GDM1 (cell line): ENCODE measurements at places on chromosomes 6 and 20.

GRCh38 chr6:18209539-18210197 is 54.4 kb downstream of the KDM1B start:
- DNase-seq: no peak

- no peak for DNase-seq
Measured at GRCh38 chr6:140050101-140050995, 675.9 kb upstream of the CITED2 start.

DNA sequence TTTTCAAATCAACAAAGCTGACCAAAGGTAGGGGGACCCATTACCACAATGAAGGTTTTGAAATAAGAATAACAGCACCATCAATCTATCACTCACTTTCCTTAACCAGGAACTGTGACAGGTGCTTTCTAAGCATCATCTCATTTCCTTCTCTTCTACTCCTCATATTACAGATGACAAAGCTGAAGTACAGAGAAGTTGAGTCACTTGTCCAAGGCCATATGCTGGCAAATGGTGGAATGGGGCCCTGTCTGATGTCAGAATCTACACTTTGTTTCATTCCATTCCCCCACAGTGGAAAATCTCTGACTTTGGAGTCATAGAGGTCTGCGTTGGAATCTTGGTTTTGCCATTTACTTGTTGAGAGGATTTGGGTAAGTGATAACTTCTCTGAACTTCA is 222.5 kb upstream of the LRFN2 start:
- DNase-seq: no peak

- DNase-seq: no peak
Measured at GRCh38 chr20:38833857-38834164, 28.3 kb downstream of the PPP1R16B start.

DNA sequence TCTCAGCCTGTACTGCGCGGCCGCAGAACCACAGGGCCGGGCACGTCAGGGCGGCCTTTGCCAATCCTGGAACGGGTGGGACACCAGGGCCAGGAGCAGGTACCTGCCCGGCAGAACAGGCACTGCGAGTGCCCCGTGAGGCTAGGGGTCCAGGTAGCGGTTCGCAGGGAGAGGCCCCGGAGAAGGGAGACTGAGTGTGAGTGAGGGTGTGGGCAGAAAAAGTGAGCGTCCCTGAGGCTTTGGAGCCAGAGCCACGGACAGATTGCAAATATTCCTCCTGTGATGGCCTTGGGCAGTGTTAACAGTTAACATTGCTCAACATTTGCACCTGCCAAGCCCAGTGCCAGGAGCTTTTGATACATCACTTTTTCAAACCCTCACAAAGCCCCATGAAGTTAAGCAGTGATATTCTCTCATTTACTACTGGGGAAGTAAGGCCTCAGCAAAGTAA is 491 bp downstream of the GNMT start:
- DNase-seq: no peak

DNA sequence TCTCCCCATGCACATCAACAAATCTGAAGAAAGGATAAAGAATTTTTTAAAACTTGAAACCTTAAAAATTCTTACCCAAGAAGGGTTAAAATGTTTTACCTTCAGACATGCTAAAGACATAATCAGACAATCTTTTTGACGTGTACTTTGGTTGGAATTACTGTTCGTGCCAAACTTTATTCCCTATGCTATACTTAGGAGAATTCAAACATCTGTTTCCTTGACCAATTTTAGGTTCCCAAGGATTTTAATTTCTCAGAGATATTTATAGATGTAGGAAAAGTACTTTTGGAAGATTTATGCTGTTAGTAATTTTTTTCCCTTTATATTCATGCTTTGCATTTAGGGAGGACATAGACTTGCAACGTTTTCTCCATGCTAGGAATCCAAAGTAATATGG is 108.4 kb downstream of the AFG1L start:
- no peak for DNase-seq

GRCh38 chr6:165661664-165662025 is 1.4 kb downstream of the PDE10A start:
- DNase-seq: no peak

- no peak for DNase-seq
Measured at GRCh38 chr6:12277386-12277785, 12.8 kb upstream of the EDN1 start.

DNA sequence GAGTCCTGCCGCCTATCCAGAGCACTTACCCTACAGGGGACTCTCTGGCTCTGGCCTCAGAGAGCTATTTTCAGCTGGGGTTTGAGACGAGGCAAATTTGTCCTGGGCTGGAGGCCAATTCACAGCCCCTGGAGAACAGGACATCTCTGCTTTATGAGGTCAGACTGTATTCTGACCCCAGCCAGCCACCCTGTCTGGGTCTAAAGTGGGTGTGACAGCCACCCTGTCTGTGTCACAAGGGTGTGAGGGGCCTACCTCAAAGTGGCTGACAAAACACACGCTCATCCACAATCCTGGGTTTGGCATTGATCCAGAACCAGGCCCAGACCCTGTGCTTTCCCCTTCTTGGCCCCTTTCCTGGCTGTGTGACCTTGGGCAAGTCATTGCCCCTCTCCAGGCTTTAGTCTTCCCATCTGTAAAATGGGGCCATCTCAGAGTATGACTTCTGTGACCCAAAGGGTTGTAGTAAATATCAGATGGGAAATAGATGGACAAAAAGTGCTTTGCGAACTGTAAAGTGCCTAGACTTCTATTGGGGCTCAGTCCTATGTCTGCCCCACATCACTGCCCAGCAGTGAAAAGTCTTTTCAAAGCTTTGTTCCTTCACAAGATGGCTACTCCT is 44.1 kb upstream of the TGM2 start:
- DNase-seq: no peak

- no peak for DNase-seq
Measured at GRCh38 chr6:138455746-138456400, 43.4 kb downstream of the NHSL1 start.

GRCh38 chr20:35206802-35207201 is 19.7 kb upstream of the MMP24 start:
- DNase-seq: no peak

DNA sequence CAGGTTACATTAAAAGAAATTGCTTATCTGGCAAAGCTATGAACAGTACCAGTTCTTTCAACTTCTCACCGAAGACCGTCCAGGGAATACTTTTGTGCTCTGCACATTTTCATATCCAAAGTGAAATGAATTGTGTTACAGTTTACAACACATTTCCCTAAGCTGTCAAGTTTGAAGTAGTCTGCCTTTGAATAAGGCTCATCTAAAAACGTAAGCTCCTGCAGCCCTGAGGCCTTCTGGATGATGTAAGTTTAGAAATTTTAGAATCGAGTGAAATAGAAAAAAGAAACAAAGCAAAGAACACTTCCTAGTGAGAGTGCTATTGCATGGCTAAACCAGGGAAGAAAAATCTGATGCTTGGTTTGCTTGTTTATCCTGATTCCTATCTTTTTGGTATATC is 653.8 kb downstream of the MMUT start:
- no peak for DNase-seq

GRCh38 chr6:21946298-21946783 is 350.5 kb downstream of the PRL start:
- no peak for DNase-seq

- no peak for DNase-seq
Measured at GRCh38 chr6:155325700-155326516, 11.6 kb upstream of the TFB1M start.

DNA sequence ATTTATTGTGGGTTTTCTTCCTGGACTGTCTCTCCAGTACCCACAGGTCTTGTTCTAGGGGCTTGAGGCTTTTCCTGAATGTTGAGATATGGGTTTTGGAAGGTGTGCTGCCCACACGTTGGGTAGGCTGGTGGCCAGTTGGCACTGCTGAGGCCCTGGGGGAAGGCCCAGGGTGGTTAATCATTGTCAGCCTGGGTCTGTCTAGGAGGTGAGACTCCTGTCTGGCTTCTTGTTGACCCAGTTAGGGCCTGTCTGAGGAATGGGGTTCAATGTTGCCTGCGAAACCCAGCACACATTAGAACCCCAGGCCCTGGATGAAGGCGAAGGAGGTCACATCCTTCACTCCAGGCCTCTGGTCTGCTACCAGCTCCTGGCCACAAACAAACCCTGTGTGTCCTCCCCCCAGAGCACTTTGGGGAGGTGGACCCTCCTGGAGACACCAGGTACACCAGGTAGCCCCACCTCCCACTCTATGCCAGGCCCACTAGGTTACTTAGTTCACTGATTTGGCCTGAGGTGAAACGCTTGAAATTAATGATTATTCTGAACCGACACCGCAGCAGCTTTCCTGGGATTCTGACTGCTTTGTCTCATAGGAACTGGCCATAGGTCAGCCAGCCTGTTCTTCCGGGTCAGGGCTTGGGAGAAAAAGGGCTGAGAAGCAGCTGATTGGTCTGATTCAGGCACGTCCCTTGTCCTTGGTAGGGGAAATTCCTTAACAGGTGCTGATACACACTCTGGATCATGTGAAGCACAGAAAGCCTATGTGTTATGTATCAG is 15.2 kb downstream of the DNMT3B start:
- no peak for DNase-seq

GRCh38 chr6:32607263-32607987 is 17.8 kb upstream of the HLA-DRB1 start:
- DNase-seq: no peak

GRCh38 chr20:16580147-16580546 is 6.9 kb upstream of the KIF16B start:
- no peak for DNase-seq

DNA sequence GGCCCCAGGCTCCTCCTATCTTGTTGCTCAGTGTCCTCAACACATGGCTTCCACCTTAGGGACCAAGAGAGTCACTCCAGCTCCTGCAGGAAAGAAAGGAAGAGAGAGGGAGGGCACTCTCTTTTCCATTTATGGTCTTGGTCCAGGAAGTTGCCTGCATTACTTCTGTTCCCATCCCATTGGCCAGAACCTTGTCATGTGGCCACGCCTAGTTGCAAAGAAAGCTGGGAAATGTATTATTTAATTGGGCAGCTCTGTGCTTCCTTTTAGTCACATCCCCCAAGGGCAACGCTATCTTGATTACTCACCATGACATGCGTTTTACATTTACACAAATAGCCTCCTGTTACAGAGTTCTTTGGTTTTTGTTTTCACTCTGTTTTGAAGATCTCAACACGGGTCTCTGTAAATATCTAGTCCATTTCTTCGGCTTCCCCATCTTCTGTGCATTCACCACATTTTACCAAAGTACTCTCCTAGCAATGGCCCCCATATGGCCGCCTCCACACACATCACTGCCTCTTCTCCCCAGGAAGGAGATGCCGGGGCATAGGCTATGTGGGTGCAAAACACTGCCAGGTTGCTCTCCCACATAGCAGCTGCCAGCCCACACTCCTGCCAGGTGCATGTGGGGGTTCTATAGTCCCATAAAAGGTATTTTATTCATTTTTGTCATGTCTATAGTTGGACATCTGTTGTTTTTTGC is 35.7 kb upstream of the ZMYND8 start:
- peak; percentile 26 for DNase-seq

- DNase-seq: peak; percentile 2
Measured at GRCh38 chr6:50791900-50792508, 26.7 kb upstream of the TFAP2B start.

GRCh38 chr6:157587127-157587926 is 206.3 kb downstream of the ZDHHC14 start:
- no peak for DNase-seq

- peak; percentile 26 for DNase-seq
Measured at GRCh38 chr6:5034328-5034727, 30.5 kb upstream of the RPP40 start.

- DNase-seq: no peak
Measured at GRCh38 chr6:160810238-160810637, 108.2 kb downstream of the PLG start.

- DNase-seq: no peak
Measured at GRCh38 chr6:75285283-75285639, 669 bp upstream of the TMEM30A start.

DNA sequence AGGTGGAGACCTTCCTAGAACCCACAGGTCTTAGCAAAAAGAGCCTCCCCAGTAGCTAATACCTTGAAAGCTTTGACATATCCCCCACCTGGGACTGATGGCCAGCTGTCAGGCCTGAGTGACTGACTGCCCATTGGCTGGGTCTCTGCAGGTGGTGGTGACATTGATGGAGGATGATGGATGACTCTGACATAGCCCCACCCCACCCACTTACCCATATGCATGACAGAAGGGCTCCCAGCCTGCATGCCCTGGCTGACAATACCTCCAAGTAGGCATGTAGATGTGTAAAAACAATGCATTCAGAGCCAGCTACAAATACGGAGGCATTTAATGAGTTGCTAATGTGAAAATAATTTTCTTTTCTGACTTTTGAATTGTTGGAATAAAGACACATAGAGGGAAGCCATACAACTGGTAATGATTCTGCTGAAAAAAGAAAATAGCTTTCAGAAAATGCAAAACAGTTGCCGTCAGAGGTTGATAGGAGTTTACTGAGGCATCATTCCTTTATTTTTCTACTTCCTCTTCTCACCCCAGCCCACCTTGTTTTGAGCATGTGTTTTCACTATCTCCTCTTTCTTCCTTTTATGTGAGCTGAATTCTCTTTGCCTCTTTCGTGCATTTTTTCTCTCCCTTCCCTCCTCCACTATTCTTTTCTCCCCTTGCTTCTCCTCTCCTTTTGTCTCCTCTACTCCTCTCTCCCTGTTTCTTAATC is 70.6 kb downstream of the OLIG3 start:
- DNase-seq: no peak

- DNase-seq: peak; percentile 41
Measured at GRCh38 chr6:144343701-144344428, 58.7 kb downstream of the UTRN start.

DNA sequence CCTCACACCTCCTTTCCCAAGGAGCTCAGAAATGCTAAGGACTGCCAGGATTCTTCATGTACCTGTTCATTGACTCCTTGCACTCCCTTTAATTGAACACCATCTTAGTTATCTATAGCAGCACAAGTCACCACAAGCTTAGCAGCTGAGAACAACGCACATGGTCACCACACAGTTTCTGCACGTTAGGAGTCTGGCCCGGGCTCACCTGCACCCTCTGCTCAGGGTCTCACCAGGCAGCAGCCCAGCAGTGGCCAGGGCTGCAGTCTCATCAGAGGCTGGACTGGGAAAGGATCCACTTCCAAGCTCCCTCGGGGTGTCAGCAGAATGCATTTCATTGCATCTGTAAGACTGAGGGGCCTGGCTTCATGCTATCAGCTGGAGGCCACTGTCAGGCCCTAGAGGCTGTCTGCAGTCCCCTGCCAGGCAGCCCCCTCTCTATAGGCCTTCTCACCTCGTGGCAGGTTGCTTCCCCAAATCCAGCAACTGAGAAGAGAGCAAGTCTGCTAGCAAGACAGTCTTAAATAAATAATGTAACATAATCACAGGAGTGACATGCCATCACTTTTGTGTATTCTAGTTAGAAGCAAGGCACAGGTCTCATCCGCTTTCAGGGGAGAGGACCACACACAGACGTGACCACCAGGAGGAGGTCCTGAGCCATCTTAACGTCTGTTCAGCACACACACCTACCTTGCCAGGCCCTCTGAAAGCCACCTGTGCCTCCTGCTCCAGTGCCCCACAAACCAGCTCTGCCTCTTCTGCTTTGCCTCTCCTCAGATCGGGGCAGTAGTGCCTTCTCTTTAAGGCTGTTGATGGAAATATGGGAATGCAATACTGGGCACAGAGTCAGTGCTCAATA is 165.2 kb upstream of the CST7 start:
- no peak for DNase-seq
